Activated naive CD4-positive, alpha-beta T cell treated with anti-CD3 and anti-CD28 coated beads for 36 hours (primary cell): ENCODE measurements at places on chromosomes 1 and 21. TPM values are rescaled to one million over a fixed set of nuclear protein-coding genes. Genes with fewer than 3 reads are reported as not detected.

- H3K4me1 ChIP-seq: peaks cover 26% of the 10 kb centered on the region
- DNase-seq: no peak
- no peak overlapping the region for H3K4me3 ChIP-seq
- no peak overlapping the region for H3K27ac ChIP-seq
Measured at GRCh38 chr1:221788466-221788865, 46.6 kb upstream of the DUSP10 start.

DNA sequence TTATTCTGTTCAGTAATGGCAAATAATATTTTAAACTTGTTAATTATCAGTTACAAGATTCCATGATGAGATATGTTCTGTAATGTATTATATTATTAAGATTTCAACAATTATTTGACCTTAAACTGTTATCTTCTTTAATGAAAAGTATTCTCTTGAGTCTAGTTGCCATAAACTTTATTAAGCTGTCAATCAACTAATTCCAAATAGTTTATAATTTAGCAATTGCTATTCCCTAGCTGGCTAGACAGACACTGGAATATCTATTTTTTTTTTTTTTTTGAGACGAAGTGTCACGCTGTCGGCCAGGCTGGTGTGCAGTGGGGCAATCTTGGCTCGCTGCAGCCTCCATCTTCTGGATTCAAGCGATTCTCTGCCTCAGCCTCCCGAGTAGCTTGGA, 3.8 kb downstream of the CMPK1 start:
- DNase-seq: no peak
- H3K4me3 ChIP-seq: no peak overlapping the region
- no peak overlapping the region for H3K27ac ChIP-seq
- no peaks in the 10 kb centered on the region for H3K27me3 ChIP-seq
- H3K36me3 ChIP-seq: peaks cover 13% of the 10 kb centered on the region

DNA sequence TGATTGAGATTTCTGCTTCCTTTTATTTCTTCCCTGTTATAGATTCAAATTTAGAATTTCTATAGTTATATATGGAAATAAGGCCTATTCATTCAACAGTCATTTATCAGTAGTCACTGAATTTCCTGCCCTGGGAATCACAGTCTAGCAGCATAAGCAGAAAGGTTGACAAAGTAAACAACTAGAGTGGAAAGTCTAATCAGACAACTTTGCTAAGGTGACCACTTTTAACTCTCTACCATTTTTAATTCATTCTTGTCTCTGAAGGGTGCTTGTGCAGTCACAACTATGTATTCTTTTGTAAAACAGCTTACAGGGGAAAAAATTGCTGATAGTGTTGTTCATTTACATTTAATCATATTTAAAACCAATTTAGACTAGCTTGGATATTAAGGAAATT, 66.1 kb upstream of the PLA2G4A start:
- H3K27ac ChIP-seq: no peak overlapping the region
- H3K4me3 ChIP-seq: no peak overlapping the region
- no peaks in the 10 kb centered on the region for H3K36me3 ChIP-seq
- DNase-seq: no peak

GRCh38 chr1:26771643-26772321, 16.0 kb upstream of the PIGV start:
- H3K4me3 ChIP-seq: no peak overlapping the region
- H3K36me3 ChIP-seq: peaks cover 70% of the 10 kb centered on the region
- no peaks in the 10 kb centered on the region for H3K27me3 ChIP-seq
- peaks cover 22% of the 10 kb centered on the region for H3K4me1 ChIP-seq
- H3K27ac ChIP-seq: peak overlapping the region; percentile 90

GRCh38 chr1:15886611-15887167, 39.2 kb downstream of the SPEN start:
- no peak overlapping the region for H3K4me3 ChIP-seq
- H3K27me3 ChIP-seq: no peaks in the 10 kb centered on the region
- H3K36me3 ChIP-seq: peaks cover 8% of the 10 kb centered on the region
- no peak for DNase-seq
- no peak overlapping the region for H3K27ac ChIP-seq

PRR9 gene
- not detected for total RNA-seq
